ENCODE measurements at places on chromosomes 11 and 22. TPM values are rescaled to one million over a fixed set of nuclear protein-coding genes. Genes with fewer than 3 reads are reported as not detected.
A peak's percentile ranks its signal among the peaks of the same experiment; 100 is the strongest.

DNA sequence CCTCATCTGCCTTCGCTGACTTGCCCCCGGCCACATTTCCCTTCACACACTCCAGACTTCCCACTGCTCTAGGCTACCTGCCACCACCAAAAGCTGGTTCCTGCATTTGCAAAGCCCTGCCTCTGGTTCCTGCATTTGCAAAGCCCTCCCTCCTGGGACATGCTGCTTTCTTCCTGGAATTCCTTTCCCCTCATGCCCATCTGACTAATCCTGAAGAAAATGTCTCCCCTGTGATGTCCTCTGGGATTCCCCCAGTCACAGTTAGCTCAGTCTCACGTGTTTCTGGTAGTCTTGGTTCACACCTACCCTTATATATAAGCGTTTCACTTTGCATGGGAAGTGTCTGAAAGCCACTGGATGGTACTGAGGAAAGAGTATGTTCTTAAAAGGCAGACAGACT lies 206.9 kb downstream of the DBX1 start:
- H3K4me3 ChIP-seq: no peak overlapping the region
- no peaks in the 10 kb centered on the region for H3K27me3 ChIP-seq
- H3K36me3 ChIP-seq: peaks cover 10% of the 10 kb centered on the region

DNA sequence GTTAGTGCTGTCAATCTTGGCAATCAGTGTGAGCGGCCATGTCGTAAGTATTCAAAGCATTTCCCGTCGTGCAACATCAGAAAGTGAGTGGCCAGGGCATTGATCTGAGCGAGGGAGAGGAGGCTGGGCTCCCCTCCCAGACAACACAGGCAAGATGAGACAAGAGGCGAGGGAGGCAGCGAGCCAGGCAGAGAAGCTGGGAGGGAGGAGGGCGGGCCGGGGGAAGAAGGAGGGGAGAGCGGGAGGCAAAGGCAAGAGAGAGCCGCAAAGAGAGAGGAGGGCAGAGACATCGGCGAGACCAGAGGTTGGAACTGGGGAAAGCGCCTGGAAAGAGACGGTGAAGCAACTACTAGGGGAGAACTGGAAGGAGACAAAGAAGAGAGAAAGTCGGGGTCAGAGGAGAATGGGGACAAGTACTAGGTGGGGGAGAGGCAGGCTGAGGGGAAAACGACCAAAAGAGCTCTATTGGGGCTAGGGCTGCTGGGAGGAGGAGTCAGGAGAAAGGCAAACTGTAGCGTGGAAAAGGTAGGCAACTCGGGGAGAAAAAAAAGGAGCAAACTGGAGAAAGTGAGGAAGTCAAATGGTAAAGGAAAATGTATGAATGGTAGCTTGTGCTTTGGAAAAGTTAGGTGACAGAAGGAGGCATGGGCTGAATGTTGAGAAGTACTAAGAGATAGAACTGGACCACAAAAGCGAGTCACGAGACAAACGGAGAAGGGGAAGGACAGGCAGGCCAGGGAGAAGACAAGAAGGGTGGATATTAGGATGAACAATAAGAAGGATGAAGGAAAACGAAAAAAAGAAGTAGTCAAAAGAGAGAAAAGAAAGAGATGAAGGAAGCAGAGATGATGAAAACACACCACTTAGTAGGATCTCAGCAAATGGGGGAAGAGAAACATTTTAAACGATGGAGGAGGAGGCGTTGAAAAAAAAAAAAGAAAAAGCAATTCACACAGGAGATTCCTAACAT lies 130.5 kb upstream of the C11orf58 start:
- peak overlapping the region; percentile 97 for H3K4me3 ChIP-seq
- no peaks in the 10 kb centered on the region for H3K4me1 ChIP-seq
- H3K36me3 ChIP-seq: no peaks in the 10 kb centered on the region
- peak overlapping the region; percentile 98 for H3K27ac ChIP-seq

DNA sequence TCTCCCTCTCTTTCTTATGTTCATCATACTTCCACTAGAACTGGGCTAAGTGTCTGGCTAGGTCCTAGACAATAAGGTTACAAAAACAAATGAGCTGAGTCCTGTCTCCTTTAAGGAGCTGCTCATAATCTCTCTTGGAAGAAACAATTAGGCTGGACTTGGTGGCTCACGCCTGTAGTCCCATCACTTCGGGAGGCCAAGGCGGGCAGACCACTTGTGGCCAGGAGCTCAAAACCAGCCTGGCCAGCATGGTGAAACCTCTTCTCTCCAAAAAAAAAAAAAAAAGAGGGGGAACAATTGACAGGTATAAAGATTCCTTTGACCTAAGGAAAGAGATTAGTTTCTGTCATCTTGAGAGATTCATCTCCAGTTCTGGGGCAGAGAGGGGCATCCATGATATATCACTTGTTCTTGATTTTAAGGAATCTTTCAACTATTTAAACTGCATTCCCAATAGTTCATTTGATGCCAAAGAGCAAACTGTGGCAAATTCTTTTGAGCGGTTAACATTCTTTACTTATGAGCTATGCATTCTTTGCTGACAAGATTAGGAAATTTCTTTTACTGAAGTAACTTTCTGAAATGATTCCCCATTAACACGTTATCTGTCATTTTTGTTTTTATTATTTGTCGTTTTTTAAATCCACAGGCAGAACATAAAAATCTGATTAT lies 125.5 kb downstream of the C11orf87 start:
- no peak overlapping the region for H3K27ac ChIP-seq
- H3K4me1 ChIP-seq: no peaks in the 10 kb centered on the region
- no peaks in the 10 kb centered on the region for H3K27me3 ChIP-seq
- H3K36me3 ChIP-seq: no peaks in the 10 kb centered on the region
- DNase-seq: no peak

DNA sequence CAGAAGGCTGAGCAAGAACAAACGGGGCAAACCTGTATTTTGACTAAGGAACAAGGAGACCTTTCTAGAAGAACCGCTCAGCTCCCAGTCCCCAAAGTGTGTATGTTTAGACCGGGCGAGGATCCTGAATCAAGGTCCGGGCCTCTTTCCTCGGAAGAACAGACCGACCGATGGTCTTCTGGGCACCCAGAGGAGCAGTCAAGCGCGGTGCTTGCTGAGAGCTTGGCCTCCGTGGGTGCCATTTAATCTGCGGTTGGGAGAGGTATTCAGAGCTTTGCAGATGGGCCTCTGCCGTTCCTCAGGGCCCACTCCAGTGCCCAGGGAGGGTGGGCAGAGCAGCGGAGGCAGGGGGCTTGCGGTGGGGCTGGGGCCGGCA lies 26.5 kb upstream of the ATXN10 start:
- H3K36me3 ChIP-seq: no peaks in the 10 kb centered on the region
- no peak overlapping the region for H3K27ac ChIP-seq
- no peaks in the 10 kb centered on the region for H3K4me1 ChIP-seq
- no peak for DNase-seq
- no peaks in the 10 kb centered on the region for H3K27me3 ChIP-seq

DNA sequence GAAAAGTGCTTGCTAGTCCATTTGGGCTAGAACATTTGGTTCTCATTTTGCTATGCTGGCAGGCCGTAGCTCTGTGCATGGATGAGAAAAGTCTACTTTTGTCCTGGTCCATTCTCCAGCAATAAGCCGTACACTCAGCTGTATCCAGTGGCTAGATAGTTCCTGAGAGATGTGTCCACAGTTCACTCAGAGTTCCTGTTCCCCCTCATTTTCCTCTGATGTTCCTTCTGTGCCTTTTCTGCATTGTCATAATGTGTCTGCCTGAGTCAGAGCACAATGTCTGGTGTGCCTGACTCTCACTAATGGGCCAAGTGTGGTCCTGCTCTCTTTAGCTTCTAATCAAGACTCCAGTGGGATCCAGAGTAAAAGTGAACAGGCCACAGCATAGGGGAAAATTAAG lies 215.7 kb upstream of the CTSC start:
- no peak overlapping the region for H3K4me3 ChIP-seq
- no peak overlapping the region for H3K27ac ChIP-seq
- DNase-seq: no peak
- H3K4me1 ChIP-seq: no peaks in the 10 kb centered on the region
- no peaks in the 10 kb centered on the region for H3K27me3 ChIP-seq

RASD2 gene
- 3.6 TPM for total RNA-seq

TBX10 gene
- not detected for total RNA-seq

BIRC3 gene
- total RNA-seq: 3.8 TPM

ZP1 gene
- total RNA-seq: not detected

CTSF gene
- total RNA-seq: 31.8 TPM
